ENCODE measurements at places on chromosomes 16 and 17.

- no peak for DNase-seq
Observed at GRCh38 chr16:4053301-4053845, 62.9 kb downstream of the ADCY9 start.

DNA sequence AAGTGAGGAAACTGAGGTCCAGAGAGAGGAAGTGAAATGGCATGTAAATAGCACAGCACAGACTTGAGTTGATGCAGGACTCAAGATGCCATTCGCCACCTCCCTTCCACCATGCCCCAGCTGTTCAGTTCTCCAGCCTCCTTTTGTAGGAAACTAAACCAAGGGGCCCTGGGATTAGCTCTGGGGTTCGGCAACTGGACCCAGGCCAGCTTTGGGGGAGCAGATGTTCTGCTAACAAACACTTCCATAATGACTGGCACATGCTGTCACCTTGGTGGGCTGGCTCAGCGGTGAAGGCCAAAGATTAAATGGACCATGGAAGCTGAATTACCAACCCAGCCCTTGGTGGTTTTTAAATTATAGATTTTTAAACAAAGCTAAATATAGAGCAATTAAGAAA is 77.0 kb downstream of the IRX6 start:
- DNase-seq = no peak

- peak; percentile 2 for DNase-seq
Observed at GRCh38 chr17:72030067-72030899, 90.5 kb upstream of the SOX9 start.

- no peak for DNase-seq
Observed at GRCh38 chr16:22862046-22862445, 48.1 kb downstream of the HS3ST2 start.

- no peak for DNase-seq
Observed at GRCh38 chr17:46741122-46741730, 77.3 kb downstream of the WNT3 start.

GRCh38 chr16:85945424-85945751 is 46.4 kb downstream of the IRF8 start:
- DNase-seq = no peak

GRCh38 chr16:8861563-8862308 is 7.1 kb downstream of the CARHSP1 start:
- no peak for DNase-seq

- DNase-seq = no peak
Observed at GRCh38 chr16:30666681-30667080, 8.4 kb downstream of the FBRS start.

- DNase-seq = no peak
Observed at GRCh38 chr17:79956853-79957252, 78.8 kb downstream of the TBC1D16 start.

- DNase-seq = no peak
Observed at GRCh38 chr16:47523342-47524006, 62.3 kb downstream of the PHKB start.

GRCh38 chr17:4453812-4454591 is 20.3 kb downstream of the SPNS3 start:
- DNase-seq = no peak

DNA sequence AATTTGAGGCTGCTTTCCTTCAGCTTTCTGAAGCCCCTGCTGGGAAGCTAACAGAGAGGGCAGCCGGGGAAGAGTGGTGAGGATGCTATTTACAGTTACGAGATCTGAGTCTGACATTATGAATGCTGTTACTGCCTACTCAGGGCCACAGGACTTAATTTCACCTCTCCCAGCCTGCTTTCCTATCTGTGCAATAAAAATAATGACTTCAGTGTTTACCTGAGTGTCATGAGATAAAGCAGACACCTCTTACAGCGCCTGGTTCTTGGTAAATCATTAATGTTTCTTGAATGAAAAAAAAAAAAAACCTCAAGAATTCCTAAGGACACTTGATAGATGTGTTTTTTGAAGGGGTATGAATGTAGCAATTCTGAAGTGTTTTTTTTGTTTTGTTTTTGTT is 24.2 kb upstream of the CPHXL start:
- DNase-seq = no peak

DNA sequence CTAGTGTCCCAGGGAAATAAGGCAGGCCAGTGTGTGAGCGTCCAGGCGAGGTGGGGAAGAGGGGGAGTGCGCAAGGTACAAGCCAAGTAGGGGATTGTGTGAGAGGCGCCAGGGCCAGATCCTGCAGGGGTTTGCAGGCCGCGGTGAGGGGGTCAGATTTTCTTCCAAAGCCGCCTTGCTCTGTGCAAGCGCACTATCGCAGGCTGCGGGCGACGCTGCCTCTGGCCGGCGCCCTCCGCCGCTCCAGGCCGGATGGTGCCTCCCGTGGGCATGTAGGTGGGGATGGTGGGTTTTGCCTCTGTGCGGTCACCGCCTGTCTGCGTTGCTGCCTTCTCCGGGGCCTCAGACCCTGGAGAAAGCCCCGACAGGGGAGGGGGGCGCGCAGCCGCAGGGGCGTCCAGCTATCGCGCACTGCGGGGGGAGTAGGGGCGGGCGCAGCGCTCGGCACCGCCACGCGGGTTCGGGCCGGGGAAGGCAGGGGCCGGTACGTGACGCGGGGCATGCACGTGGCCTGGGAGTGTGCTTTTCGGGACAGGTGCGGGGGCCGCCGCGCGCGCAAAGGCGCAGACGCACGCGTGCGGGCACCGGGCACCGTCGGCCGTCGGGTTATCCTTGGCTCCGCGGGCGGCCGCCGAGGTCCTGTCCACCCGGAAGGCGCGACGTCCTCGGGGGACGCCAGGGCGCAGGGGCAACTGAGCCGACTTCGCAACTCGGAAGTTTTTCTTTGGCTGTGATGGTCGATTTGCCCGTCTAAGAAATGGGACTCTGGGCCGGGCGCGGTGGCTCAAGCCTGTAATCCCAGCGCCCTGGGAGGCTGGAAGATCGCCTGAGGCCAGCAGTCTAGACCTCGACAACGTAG is 1.1 kb upstream of the HAPSTR1 start:
- DNase-seq = peak; percentile 62

- peak; percentile 42 for DNase-seq
Observed at GRCh38 chr17:38579934-38580333, 25.8 kb downstream of the SRCIN1 start.

DNA sequence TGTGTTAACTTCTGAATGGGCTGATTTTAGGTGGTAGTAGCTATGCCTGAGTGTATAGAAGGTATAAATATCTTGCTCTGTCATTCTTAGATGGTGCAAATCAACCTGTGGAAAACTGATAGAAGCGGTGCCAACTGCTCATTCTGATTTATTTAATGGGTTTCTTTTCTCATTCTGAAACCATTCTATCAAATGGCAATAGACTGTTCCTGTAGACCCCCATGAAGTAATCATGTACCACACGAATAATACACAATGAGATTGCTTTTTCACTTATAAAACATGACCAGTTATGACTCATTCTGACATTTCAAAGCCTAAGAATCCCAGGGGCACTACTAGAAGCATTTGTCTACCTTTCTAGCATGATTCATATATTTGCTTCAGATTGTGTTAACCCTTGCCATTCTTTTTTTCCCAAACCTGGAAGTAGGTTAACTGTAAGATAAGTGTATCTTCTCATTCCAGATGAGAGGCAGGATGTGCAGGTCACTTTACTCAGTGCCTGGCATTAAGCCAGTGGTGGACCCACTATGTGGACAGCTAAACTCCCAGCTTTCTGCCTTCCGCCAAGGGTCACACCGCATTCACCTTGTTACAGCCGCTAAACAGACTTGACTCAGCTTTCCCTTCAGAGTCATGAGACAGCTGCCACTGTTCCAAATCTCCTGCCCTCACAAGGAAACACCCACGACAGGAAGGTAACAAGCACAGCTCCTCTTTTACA is 16.4 kb upstream of the SLC16A11 start:
- DNase-seq = peak; percentile 64

DNA sequence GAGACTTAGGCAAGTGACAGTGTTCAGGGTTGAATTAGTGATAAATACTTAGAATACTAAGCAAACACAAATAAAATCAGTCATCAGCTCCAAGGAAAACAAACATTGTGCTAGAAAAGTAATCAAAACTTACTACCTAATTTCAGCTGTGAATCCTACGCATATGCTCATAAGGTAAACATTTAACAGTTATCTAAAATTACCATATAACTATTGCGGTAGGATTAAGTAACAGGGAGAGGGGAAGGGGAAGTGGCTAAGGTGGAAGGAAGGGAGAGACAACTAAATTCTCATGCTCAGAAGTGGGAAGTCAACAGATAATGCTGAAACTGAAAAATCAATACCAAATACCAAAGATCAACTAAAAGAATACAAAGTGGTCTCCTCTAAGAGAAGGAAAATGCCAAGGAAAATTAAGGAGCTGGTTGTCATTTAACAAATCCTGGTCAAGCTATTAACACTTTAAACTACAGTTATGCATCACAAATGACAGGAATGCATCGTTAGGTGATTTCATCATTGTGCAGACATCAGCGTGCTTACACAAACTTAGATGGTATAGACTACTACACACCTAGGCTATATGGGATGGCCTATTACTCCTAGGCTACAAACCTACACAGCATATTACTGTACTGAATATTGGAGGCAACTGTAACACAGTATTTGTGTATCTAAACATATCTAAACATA is 20.0 kb downstream of the USP32 start:
- no peak for DNase-seq

GRCh38 chr17:16515933-16516332 is 23.9 kb upstream of the LRRC75A start:
- no peak for DNase-seq
